Mesothelial cell of epicardium (in vitro differentiated cells): ENCODE measurements at places on chromosomes 6 and 20.

DNA sequence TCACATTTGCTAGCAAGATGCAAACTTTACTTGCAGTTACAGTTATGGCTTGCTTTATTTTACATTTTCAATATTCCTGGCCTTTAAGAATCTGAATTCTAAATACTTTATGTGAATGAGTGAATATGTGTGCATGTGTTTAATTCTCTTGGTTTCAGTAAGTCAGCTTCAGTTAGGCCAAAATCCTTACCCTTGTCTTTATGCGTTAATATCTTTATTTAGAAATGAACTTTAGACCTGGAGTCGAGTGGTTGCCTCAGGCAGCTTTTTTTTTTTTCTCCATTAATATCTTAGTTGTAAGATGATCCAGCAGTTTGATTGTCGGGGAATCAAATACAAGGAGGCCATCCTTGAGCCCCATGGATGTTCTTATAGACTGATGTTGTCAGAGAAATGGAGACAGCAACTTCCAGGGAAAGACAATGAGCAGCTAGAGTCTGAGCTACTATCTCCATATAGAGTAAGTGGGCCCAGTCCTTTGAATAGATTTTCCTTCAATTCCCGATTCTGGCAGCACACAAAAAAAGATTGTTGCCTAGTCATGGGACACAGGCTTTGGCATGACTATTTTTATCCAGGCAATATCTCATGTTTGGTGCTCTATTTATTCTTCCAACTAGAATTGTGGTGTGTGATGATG lies 398.0 kb downstream of the DHX35 start:
- no peak for DNase-seq

DNA sequence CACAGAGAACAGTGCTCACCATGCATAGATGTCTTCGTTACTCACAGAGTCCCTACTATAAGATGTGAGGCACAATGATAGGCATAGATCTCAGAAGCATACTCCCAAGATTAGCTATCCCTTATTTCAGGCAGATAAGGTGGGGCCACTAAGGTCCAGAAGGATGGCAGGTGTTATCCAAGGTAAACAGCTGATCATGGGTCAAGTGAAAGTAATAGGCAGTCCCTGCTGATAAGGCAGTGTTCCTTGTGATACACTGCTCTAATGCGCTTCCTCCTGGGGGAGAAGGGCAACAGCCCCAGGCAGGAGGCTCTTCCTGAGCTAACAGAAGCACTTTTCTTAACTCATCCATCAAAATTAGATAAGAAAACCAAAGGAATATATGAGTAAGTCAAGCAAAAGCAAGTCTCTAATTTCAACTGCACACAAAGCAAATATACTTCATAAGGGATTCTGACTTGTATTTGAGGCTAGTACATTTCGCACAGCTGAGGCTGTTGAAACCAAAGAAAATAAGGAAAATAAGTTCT lies 42.2 kb downstream of the METTL24 start:
- DNase-seq: no peak

GRCh38 chr6:51953246-51953645 lies 134.2 kb downstream of the PKHD1 start:
- no peak for DNase-seq

DNA sequence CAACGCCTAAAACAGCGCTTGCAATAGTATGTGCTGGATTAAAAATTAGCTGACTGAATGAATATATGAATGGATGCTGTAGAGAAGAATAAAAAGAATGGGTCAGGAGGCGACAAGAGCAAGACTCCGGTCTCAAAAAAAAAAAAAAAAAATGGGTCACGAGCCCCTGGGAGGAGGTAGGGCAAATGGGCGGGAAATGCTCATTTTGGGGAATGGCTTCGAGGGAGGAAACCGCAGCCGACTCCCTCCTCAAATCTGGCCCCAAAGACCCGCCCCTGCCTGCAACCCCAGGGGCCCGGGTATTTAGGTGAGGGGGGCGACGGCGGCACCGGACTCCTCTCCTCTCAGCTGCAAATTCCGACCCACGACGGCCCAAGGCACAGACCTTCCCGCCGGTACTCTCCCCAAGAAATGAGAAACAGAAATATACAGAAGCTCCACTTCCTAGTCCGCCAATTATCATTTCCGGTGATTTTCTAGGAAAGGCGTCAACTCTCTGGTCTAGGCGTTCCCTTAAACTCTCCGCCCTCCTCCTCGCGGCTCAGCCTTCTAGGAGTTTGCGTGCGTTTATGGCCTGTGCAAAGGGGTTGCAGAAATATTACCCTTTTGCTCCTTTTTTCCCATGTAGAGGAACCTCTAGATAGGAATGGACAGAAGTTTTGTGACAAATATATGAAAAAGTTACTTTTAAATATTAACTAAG lies at the start of gene ZNF311:
TSS of gene ZNF311 (minus strand) at position 133 of the 703 bp plus-strand sequence. CDS start 1,361 bp downstream, outside the sequence.
- DNase-seq: no peak

DNA sequence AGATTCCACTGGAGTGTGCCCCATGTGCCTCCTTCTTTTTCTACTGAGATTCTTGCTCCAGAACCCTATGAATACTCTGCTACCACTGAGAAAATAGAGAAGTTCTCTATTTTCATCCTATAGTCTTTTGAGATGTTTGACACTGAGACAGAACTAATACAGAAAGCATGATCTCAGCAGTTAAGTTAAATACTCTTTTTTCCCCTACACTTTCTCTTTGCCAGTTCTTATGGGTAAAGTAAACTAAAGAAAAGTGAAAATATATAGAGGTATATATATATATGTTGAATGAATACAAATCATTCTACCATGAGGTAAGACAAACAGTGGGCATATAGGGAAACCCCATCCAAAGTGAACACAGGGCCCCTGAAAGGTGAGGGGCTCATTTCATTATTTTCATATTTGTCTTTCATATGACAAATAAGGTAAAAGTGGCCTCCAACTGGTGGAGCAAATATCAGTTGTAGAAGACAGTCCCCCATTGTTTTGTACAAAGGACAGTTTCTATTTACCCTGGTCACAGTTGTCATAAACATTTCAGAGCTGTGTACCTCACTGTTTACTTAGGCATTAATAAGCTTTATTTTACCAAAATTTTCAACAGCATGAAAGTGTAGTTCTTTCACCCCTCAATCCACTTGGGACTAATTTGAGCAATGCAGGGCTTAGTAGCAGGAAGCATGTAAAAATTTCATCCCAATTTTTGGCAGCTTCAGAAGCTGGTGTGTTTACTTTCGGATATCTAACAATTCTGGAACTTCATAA lies 188.3 kb upstream of the MARCKS start:
- no peak for DNase-seq

DNA sequence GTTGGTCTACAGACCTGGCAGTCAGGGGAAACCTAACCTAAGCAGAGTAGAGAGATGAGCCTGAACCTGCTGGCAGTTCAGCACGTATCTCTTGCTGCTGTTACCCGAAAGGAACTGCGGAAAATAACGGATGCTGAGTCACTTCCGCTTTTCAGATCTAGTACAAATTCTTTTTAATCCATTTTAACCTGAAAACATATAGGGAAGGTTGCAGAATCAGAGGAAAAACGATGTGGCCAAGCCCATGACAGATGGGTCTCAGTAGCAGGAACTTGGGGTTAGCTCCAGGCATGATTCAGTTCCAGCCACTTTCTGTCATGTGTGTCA lies 351.9 kb upstream of the PRND start:
- no peak for DNase-seq

DNA sequence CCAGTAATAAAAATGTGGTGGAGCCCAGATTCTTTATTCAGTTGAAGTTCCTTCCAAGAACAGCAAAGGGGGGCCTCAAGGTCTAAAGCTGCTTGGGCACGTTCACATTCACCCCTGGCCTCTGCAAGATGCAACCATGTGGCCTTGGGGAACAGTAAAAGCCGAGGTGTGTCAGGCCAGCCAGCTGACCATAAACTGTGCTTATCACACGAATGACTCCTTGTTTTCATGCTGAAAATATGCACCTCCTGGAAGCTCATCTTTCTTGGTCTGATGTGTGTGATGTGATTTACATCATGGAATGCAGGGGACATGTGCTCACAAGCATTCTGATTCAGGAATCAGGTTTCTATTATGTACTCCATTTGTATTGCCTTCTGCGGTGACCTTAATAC lies 211.6 kb upstream of the MARCKS start:
- DNase-seq: no peak

GRCh38 chr20:15374682-15375081 lies 1037.3 kb upstream of the FLRT3 start:
- no peak for DNase-seq

DNA sequence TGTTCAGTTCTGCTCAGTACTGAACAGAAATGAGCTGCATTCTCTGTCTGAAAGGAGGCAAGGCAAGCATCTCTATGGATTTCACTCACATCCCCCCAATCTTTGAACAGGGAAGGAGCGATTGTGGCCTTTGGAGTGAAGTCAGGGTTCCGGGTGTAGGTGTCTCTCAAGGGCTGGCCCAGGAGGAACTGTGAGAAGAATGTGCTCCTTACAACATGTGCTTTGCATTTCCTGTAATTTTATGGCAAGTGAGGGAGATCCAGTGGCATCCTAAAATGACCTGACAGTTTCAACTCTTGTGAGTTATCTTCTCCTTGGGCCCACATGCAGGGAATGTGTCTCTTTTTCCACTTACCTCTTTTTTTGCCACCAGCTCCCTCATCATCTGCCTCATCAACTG lies 63.0 kb upstream of the RIN2 start:
- DNase-seq: no peak

DNA sequence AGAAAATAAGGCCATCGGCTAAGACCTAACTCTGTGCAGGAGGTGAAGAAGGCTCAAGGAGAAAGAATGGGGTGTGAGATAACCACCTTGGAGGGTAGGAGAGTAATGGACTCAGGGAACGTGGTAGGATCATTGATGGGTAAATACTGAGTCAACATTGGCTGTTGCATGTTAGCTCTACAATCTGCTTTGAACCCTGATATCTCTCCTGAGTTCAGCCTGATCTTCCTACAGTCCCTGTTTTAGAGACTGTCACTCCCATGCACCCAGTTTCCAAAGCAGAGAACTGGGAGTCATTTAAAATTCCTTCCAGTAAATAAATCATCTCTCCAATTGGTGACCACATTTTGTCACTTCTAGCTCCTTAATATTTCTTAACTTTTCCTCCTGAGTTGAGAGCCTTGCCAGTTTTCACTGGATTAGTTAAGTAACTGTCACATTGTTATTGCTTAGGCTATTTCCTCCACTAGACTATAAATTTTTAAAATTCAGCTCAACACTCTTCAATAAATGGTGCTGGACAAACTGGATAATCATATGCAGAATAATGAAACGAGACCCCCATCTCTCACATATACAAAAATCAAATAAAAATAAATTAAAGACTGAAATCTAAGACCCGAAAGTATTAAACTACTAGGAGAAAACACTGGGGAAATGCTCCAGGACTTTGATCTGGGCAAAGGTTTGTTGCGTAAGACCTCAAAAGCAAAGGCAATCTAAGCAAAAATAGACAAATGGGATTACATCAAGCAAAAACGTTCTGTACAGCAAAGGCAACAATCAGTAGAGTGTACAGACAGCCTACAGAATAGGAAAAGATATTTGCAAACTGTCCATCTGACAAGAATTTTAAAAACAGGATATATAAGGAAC lies 138.9 kb upstream of the TMEM170B start:
- DNase-seq: no peak

GRCh38 chr6:47157653-47158219 lies 115.6 kb upstream of the ADGRF1 start:
- no peak for DNase-seq

DNA sequence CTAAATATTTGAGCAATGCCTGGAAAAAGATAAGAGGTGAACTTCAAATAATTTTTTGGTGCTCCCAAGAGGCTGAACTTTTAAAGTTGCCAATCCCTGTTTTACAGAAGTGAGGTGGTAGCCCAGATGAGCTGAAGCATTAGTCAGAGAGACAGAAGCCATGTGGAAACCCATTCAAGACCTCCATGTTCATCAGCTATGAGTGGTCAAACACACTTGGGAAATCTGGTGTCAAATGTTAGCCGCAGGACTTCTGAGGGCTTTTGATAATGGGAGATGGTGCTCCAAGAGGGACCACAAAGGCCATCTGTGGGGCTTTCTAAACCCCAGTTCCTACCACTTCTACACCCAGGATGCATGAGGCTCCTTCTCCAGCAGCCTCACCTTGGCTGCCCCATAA lies 77.5 kb upstream of the MRPS10 start:
- no peak for DNase-seq

- DNase-seq: no peak
These were observed 114.3 kb upstream of the HDAC2 start for GRCh38 chr6:114085211-114085610.
